Left hindlimb (tissue), 1 donor: ENCODE measurements at places on chromosomes 4 and X.

DNA sequence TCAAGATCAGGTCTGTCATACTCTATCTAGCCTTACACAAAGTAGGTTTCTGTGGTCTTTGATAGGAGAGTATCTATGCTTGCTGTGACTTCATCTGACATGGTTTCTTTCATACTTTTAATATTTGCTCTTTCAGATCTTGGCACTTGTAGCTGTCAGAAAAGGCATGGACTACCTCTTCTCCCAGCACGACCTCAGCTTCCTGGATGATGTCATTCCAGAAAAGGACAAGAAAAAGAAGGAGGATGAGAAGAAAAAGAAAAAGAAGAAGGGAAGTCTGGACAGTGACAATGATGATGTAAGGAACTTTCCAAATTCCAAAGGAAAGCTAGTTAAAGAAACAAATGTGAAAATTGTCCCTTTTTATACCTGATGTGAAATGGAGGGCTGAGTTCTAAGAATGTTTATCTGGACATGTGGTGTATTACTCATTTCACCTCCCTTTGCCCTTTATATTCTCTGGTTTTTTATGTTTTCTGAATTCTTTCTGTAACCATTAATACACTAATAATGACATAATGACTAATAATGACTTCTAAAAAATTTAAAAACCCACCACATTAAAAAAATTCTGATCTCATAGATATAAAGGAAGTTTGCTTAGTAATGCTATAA lies 221.2 kb downstream of the SLC4A4 start:
- DNase-seq: no peak

DNA sequence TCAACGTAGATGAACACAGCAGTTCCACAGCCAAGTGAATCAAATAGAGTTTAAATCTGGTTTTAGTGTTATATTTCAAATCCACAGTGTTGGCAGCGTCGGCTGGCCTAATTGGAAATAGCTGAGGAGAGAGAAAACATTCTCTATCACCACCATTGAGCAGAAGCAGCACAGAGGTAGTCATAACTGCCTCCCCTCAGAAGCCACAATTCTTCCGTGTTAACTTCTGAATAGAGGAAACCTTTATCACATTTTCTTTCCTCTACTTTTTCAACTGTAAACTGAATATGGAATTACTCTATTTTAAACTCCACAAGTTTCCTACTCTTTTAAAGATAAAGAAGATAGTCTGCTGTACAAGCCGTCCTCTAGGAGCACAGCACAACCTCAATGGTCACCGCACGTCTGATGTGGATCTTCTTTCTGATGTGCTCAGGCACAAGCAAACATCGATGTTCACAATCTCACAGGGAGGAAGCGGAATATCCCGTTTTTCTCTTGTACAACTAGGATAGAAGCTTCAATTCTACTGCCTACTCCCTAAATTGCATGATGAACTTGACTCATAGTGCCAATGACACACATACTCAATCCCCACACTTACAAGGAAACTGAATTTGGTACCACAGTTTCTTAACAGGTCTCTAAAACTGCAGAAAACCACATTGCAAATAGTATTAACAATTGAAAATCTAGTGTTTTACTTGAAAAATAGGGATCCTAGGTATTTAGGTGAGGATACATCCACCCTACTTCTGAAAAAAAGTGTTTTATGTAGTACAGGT lies 217.8 kb upstream of the ETNPPL start:
- DNase-seq: no peak

DNA sequence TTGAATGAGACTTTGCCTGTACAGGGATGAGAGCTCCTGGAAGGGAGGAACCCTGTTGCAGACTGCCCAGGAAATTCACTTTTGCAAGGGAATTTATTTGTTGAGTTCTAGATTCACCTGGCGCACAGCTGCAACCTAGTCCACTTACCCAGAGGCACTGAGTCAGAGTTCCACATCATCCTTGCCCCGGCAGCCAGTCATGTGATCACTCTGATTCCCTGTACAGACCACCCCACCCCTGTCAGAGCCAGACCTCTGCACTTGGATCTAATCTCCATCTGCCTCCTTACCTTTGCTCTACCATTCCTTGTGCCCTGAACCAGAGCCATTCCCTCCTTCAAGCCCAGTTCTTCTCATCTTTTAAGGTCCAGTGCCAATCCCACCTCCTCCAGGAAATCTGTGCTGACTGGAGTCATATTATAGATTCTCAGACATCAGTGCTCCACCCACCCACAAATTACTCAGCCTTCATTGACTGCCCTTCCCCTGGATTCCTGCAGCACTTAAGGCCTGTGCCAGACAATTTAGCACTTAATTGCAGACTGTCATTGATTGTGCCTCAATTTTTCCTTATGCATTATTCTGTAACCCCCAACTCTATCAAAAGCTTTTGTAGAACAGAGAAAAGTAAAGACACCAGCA lies 84.1 kb upstream of the MAGEA4 start:
- DNase-seq: no peak

- no peak for DNase-seq
These were observed 425.9 kb downstream of the RPA4 start for GRCh38 chrX:97309487-97310116.

GRCh38 chrX:35890699-35891098 lies 28.8 kb upstream of the CFAP47 start:
- no peak for DNase-seq
